MM.1S (cell line): ENCODE measurements at places on chromosomes 4 and X.

DNA sequence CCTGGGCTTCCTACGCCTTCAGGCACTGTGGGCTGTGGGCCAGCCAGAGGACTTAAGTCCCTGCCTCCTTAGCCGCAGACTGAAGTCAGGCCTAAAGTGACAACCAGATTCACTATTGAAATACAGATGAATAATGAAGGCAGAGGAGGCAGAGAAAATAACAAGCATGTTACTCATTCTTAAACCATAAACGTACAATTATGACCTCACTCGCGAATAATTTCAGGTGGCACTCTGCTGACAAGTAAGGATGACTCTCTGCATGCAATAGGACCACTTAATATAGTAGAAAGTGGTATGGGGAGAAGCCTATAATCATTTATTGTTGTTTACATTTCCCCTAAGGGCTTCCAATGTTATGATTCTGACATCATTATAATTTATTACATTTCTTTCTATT, 409.2 kb upstream of the FGF13 start:
- DNase-seq = no peak

DNA sequence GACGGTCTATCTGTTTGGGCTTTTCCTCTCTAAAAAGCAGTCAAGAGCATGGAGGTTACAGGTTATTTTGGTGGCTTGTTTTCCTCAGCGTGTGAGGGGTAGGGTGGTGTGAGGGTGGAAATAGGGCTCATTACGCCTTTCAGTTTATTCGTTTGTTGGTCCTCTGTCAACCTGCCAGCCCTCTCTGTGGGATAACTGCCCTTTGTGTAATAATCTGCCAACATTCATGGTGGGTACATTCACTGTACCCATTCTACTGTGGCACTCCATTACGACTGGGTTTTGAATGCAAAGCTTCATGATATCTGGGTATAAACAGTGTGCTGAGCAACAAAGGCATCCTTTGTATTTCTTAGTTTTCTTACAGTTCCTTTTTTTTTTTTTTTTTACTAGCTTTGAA, 136.4 kb downstream of the ADGRL3 start:
- DNase-seq = no peak

GRCh38 chr4:57184378-57185029, 74.3 kb upstream of the IGFBP7 start:
- DNase-seq = no peak

- no peak for DNase-seq
Observed at GRCh38 chr4:22554670-22555069, 38.8 kb upstream of the ADGRA3 start.

DNA sequence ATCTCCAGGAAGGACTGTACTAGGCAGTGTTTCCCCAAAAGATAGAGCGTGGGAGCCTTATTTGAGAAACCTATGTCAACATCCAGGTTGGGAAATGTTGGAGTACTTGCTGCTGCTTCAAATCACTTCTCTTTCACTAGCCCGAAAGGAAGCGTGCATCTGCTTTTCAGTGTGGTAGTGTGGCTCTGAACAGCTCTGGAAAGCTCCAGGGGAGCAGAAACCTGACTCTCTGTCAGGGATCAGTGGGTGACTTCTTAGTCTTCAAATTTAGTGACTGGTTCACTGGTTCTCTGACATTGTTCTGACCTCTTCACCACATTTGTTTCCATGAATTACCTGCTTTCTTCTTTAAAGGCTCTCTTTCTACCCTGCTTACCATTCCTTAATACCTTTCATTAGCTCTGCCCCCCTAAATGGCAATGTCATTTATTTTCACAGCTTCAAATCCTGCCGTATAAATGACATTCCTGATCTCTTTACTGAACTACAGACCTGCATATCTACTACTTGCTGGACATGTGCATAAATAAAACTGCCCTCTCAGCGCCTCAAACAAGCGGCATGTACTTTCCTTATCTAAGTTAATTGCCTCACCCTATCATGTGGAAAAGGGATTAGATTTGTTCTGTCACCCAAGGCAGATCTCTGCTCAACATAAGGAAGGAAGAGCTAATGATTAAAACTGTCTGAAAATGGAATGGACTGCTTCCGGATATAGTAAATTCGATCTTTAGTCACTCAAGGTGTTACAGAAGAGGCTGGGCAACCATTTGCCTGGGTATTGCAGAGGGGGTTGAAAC, 37.0 kb downstream of the DLG3 start:
- no peak for DNase-seq

DNA sequence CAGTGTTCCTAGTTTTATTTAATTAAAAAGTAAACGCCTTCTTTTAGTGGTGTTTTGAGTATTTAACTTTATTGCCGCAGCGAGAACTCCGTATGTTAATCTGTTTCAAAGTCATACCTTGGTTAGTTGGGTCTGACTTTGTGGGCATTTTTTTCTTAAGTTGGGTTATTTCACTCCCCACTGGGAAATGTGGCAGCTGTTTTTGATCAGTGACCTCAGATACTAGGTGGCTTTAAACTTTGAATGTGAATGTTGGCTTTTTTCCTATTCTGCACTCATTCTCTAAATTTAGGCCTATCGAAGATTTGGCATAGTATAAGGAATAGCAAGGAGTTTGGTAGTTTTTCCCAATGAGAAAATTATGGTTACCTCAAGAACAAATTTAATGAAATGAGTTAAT, 85.9 kb downstream of the FIP1L1 start:
- no peak for DNase-seq

DNA sequence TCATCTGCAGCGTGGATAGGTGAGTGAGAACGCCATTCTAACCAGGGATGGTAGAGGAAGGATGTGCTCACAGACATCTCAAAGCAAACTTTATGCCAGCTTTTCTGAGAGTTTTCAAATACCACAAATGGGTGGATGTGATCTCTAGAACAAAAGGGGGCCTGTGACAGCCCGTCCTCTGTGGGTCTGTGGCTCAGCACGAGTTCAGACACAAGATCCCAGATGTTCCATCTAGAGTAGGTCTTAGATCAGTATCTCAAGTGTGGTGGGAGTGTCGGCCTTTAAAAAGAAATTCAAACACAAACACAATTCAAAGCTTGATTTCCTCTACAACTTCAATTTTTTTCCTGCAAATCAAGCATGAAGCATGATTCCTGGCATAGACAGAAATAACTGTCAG, 22.8 kb downstream of the QDPR start:
- DNase-seq = no peak

GRCh38 chrX:24023972-24024669, 2.9 kb downstream of the KLHL15 start:
- peak; percentile 15 for DNase-seq

- DNase-seq = no peak
Observed at GRCh38 chr4:174505007-174505406, 17.3 kb downstream of the HPGD start.

DNA sequence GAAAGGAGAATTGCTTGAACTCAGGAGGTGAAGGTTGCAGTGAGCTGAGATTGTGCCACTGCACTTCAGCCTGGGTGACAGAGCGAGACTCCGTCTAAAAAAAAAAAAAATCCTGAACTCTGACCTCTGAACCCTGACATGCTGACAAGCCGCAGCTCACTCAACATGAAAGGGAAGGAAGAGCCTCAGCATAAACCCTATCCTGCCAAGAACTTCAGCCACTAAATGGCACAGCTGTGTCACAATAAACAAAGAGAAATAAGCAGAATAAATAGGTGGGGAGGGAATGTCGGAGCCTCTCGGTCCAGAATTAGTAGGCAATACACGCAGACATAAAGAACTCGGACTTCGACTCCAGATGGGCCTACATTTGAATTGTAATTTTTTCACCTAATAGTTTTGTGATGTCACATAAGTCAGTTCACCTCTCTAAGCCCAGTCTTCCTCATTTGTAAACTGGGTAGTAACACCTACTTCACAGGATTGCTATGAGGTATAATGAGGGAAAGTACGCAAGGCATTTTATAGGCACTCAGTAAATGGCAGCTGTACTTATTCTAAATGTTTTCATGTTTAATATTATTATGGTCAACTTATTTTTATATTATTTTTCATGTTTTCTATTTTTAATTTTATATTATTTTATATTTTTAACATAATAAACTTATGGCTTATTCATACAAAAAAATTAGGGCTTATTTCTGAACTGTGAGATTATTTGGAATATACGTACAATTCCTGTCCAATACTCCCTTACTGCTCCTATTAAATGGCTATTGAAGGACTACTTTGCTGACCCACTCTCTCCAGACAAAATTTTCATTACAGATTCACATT, 243.4 kb downstream of the SCFD2 start:
- DNase-seq = no peak

DNA sequence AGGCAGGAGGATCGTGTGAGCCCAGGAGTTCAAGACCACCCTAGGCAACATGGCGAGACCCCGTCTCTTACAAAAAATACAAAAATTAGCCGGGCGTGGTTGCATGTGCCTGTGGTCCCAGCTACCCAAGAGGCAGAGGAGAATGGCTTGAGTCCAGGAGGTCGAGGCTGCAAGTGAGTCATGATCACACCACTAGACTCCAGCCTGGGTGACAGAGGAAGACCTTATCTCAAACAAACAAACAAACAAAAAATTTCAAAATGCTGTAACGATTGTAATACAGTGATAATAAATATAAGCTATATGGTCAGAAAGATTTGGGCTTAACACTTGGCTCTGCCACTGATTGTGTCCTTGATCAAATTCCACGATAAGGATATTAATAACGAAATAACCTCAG, 24.2 kb downstream of the SLC25A4 start:
- no peak for DNase-seq

- no peak for DNase-seq
Observed at GRCh38 chr4:39928538-39928937, 49.2 kb downstream of the PDS5A start.
